M059J (cell line): ENCODE measurements at places on chromosomes 6 and 20.

DNA sequence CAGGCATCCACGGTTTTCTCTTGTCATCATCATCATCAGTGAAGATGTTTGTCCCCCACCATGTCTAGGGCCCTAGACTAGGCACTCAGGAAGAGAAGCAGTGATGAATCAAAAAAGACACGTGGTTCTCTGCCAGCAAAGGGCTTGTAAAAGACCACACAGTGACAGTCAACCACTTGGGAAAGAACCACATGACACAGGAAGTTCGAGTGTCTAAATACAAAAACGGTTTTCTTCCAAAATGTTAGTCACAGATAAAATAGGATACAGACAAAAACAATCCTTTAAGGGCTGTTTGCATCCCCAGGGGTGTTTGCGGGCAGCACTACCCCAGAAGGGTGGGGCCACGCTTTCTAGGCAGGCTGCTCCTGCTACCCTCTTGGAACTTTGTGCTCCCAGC lies 356.8 kb upstream of the AGPAT4 start:
- peak; percentile 59 for DNase-seq

- DNase-seq, result no peak
Measured at GRCh38 chr6:4162370-4162769, 27.0 kb upstream of the ECI2 start.

DNA sequence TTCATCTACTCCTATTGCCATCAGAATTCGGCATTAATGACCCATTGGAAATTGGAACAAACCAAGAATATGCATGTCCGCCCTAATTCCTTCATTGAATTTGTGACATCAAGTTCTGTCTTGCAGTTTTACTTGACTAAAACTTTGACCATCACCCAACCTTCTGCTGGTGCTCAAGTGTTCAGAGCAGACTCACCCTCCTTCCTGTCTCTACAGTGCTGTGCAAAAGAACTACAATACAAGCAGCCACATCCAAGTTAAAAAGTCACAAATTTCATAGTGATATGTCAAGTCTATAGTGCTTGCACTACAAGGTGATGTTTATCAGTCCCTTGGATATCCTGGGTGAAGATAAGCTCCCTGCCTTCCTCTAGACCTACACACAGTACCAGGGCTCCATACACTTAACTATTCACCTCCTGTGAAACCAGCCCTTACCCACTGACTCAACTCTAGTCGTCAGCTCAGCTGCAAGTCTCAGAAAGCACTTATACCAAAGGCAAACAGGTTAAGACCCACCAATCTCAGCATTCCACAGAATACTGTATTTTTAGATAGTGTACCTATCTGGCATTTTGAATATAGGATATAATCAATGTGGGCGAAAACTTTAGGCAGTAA lies 23.6 kb downstream of the SNX5 start:
- DNase-seq, result no peak

DNA sequence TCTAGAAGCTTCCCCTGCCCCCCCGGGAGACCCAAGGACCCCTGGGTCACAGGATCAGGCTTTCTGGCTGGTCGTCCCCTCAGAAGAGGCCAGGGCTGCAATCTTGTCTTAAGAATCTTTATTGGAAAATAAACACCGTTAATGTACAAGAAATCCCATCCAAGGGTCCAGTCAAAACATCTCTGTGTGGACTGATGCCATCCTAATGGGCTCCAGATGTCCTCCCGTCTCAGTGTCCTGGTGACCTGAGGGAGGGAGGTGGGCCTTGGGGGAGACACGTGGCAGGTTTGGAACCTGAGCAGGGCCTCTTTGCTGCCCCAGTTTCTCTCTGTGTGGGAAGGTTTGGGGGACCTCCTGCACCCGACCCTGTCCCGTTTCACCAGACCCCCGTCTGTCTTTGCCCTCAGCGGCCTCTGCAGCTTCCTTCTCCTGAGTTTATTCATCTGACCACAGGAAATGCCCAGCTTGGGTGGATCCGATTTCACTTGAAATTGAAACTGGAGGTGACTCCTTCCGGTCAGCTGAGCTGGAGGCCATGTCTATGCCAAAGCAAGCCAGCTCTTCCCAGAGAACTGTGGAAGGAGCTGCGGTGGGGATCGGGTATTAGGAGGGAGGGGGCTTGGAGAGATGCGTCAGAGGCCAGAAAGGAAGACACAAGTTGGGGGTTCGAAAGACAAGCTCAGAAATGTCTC lies 75.1 kb downstream of the SLC2A10 start:
- DNase-seq, result peak; percentile 72

- DNase-seq, result no peak
Measured at GRCh38 chr20:41509316-41510200, 108.6 kb downstream of the CHD6 start.

DNA sequence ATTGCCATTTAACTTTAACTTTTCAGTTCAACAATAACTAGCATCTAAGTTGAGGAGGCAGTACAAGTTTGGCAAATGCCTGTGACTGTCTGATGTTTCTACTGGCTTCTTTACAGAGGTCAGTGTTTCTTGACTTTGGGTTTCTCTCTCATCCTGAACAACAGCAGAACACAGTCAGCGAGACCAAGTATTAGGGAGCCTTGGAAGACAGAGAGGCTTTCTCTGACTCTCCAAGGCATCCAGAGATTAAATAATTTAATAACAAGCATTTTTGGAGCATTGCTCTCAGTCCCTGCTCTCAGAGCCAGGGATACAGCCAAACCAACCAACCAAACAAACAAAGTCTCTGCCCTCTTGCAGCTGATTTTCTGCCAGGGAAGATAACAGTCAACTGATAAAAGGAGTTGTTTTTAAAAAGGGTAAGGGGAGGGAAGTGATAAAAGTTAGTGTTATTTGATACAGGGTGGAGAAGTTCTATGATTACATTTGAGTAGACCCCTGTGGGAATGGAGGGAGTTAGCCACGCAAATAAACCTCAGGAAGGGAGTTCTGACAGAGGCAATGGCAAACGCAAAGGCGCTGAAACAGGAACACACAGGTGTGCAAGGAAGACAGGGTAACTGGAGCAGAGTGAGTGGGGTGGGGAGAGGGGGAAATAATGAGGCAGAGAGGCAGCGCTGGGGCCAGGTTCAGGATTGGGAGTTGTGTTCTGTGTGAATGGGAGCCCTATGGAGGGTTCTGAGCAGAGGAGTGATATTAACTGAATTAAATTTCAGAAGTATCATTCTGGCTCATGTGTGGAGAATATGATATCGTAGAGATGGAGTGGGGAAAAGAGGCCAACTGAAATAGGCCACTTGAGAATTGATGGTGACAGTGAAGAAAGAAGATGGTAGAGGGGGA lies 55.2 kb downstream of the SEL1L2 start:
- DNase-seq, result no peak

DNA sequence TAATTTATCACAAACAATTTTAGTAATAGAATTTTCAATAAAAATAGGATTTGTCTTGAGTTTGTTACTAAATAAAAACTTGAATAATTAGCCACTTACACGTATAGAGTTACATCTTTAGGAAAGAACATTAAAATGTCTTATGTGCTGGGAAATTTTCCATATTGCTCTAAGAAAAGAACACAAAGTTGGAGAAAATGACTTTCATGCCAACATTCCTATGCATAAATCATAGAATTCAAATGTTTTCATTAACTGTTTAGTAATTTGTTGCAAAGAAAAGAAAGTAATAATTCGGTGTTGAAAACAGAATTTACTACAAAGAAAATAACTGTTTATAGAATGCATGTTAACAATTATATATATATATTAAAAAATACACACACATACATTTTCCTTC lies 4.7 kb upstream of the TBC1D32 start:
- DNase-seq, result no peak

DNA sequence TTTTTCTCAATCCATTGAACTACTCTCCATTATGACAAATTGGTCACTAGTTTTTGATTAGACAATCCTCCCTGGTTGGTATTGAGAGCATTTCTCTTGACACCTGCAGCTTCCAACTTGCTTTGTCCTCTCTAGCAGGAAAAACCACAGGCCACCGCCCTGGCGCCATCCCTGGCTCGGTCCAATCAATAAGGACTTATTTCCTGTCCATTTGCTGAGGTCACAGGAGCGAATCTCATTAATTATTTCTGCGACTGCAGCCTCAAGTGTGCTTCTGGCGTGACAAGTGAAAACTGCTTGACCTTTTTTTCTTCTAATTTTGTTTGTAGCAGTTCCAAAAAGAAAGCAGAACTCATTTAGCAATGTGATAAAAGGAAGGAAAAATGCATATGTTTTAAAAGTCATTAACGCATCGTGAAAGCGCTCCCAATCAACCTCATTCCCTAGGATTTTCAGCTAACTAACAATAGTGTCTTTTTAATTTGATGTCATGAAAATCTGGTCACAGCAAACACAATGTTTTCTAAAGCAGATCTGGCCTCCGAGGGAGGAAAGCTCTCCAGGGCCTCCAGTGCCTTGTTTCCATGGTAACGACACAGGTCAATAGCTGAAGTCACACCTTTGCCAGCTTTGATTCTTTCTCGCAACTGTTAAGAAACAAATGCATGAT lies 39.0 kb upstream of the BEND3 start:
- peak; percentile 36 for DNase-seq

- DNase-seq, result peak; percentile 90
Measured at GRCh38 chr6:100267721-100268123, 197.0 kb downstream of the SIM1 start.

DNA sequence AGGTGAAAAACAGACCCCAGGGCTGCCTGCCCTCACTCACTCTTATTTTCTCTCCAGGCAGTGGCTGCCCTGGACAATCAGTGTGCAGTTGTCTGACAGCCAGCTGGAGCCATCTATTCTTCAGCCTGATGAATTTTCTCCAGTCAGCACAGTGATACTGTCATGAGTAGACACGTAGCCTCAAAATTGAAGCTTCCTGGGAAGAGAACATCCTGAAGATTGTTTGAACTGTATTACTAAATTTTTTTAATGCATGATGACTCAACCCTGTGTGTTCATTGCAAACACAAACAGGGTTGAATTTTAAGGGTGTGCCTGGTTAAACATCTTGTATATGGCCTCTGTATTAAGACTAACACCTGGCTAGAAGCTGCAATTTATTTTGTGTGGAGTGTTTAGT lies 49.8 kb upstream of the STXBP5 start:
- peak; percentile 67 for DNase-seq

DNA sequence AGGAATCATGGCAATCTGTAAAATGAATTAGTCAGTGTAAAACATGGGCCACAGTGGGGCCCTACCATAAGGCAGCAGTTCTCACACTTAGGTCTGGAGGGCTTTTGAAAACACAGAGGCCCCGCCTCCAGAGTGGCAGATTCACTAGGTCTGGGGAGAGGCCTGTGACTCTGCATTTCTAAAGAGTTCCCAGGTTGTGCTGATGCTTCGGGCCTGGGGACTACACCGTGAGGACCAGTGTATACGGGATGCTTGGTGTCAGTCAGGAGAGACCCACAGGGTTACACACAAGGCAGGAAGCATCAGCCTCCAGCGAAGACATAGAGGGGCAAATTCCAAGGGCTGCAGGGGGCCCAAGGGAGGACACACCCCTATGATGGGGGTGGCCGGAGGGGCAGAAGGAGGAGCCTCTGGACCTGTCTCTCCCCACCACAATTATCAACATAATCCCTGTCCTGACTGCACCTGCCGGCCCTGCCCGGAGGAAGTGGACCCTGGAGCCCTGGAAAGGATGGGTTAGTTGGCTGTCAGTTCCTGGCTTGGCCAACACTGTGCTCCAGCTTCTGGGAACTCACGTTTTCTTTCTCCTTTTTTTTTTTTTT lies 46.7 kb downstream of the FGD2 start:
- DNase-seq, result no peak

DNA sequence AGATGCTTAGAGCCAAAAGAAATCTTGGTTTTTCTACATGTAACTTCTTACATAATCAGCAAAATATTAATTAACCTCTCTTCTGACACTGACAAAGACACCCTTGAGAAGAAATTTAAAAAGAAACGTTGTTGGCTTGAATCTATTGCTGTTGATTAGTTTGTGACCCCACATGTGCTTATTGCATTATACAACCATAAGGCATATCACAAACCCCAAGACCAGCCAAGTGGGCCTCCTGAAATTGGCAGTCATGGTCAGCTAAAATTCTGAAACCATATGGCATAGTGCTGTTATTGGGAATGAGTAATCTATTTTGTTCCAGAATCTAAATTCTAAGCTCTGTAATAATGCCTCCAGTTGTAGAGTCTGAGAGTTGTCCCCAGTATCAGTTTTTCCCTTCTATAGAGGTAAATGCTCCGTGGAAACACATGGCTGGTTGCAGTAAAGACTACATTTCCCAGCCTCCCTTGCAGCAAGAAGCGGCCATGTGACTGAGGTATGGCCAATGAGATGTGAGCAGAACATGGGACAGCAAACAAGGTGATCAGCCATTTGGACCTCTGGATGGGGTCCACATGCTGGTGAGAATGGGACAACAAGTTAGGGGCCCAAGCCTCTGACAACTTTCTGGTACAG lies 42.3 kb upstream of the PTPN1 start:
- DNase-seq, result peak; percentile 57

DNA sequence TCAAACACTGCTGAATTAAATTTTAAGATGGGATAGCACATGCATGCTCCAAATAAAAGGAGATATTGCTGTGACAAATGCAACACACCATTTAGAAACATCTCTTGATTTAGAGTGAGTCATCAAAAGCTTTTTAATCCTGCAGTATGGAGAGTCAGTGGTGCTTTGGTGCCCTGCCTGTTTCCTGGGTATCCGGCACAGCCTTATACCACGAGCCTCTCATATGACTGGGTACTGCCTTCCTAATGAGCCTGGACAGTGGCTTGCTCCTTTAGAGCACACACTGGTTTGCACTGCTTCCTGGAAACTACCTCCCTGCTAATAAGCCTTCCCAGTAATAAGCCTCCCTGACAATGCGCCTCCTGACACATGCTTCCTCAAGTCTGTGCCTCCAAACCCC lies 65.3 kb upstream of the KCNK16 start:
- DNase-seq, result peak; percentile 30

GRCh38 chr20:38269715-38270114 lies 9.2 kb upstream of the KIAA1755 start:
- peak; percentile 65 for DNase-seq

- DNase-seq, result no peak
Measured at GRCh38 chr6:15305909-15306308, 60.0 kb downstream of the JARID2 start.

GRCh38 chr6:155828989-155829388 lies 373.4 kb upstream of the NOX3 start:
- DNase-seq, result no peak

DNA sequence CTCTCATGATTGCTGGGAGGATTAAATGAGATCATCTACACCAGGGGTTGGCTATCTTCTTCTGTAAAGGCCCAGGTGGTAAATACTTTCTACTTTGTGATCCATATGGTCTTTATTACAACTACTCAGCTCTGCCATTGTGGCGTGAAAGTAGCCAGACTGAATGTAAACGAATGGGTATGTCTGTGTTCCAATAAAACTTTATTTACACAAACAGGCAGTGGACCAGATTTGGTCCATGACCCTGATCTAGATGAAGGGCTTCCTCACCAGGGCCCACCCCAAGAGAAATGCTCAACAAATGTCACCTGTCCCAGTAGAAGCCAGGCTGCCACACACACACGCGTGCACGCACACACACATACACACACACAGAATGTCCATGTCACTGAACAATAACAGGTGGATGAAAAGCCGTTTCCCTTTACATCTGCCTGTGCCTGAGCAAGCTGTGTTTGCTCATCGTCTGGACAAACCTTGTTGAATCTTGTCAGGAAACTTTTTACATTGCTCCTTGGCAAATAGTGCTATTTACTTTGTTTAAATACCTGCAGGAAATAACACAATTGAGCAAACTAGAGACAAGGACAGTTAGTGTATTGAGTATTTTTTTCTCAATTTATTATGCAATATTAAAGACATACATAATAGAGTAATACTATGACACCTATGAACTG lies 114.3 kb downstream of the EYA2 start:
- no peak for DNase-seq
